T47D (cell line): ENCODE measurements at places on chromosomes 1 and 21.

- DNase-seq, result no peak
These were observed 106.0 kb downstream of the PTPRU start for GRCh38 chr1:29342351-29342750.

GRCh38 chr1:15735304-15736037 is 587 bp upstream of the SLC25A34 start:
- DNase-seq, result no peak

GRCh38 chr1:117237726-117238381 is 27.1 kb upstream of the VTCN1 start:
- no peak for DNase-seq

- no peak for DNase-seq
These were observed 51.8 kb upstream of the ZSWIM5 start for GRCh38 chr1:45258059-45258650.

- DNase-seq, result no peak
These were observed 110.7 kb downstream of the CRYAA start for GRCh38 chr21:43279578-43279894.

GRCh38 chr1:16462773-16463330 is 22.3 kb downstream of the NECAP2 start:
- no peak for DNase-seq

- DNase-seq, result no peak
These were observed 16.7 kb upstream of the SPATA6 start for GRCh38 chr1:48488721-48489120.

DNA sequence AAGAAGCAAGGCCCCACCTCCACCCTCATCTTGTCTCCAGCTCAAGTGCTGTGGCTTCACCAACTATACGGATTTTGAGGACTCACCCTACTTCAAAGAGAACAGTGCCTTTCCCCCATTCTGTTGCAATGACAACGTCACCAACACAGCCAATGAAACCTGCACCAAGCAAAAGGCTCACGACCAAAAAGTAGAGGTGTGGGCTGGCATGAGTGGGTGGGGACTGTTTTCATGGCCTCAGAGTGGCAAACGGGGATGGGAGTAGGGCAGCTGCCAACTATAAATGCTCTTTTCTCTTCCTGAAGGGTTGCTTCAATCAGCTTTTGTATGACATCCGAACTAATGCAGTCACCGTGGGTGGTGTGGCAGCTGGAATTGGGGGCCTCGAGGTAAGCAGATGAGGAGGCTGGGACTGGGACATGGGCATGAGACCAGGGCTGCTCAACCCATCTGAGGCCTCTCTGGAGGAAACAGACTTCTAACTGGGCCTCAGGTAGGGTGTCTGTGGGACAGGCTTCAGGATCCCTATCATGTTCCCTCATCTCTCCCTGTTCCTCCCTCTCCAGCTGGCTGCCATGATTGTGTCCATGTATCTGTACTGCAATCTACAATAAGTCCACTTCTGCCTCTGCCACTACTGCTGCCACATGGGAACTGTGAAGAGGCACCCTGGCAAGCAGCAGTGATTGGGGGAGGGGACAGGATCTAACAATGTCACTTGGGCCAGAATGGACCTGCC is 8.8 kb upstream of the P3R3URF start:
- no peak for DNase-seq

DNA sequence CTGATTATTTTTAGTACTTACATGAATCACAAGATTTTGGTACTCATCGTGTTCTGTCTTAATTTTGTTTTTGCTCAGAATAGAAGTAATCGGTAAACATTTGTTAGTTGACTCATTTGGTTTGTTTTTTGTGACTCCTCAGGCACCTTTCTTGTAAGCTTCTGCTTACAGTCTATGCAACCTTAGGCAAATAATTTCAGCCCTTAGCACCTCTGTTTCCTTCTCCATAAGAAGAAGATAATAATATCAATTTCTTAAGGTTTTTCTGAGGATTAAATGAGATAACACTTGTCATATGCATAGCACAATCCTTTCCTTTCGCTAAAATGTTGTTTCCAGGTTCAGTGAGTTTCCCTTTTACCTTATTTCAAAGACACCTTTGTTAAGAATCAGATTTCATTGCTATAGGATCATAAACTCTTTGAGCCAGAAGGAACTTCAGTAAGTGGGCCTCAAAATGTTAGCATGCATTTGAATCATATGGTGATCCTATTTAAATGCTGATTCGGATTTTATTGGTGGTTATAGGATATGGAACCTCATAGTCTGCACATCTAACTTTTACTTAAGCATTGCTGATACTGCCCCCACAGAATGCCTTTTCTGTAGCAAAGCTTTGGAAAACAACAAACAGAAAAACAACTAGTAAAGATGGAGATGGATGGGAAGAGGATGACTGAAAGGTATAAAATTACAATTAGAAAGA is 272.7 kb upstream of the CACYBP start:
- no peak for DNase-seq

DNA sequence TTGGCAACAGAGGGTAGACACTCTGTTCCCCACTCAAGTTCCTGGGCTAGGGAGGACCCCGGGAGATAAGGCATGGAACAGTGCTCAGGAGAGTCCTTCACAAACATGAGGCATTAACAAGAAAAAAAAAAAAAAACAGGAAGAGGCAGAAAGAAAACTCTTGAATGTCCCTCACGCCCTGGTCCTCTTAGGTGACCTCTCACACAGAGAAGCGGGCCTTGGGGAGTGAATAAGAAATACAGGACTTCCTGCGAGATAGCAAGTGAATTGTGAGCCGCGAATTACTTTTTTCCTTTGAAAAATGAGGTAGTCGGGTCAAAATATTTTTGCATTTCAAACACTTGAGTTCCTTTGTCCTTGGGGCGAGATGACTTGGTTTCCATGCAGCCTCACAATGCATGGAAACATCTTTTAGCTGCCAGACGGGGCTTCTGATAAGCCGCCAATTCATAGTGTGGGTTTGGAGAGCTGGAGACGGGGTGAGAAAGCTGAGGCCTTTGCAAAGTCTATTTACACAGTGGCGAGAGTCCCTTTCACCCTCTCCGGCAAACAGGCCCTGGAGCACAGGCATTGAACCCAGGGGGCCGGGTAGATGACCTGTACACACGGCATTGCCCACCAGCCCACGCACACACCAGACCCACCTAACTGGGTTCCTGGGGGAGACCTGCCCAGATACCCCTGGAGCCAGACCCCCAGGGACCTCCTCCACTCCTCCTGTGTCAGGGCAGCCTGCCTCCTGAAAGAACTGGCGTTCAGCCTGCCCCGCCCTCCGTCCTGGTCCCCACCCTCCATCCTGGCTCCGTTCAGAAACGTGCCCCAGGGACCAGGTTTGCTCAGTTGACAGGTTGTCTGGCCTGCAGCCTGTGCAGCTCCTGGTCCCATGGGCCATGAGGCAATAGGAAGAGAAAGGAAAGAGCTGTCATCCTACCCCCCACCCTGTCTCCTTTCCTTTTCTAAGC is 192.3 kb downstream of the PRDM16 start:
- no peak for DNase-seq

DNA sequence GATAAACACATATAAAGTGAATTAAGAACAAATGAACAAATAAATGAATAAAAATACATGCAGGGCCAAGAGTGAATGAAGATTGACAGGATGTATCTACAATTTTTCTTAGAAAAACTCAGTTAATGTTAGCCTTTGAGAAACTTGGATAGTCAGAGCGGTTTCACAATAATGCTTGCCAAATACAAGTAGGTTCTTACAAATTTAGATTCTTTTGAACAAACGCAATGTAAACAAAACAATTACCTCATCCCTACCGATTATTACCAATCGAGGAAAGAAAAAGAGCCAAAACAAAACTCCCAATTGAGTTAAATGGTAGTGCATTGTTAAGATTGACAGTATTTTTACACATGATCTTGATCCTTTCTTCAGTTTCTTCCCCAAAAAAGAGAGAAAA is 176.9 kb upstream of the DEPDC1 start:
- DNase-seq, result no peak

- no peak for DNase-seq
These were observed 147.9 kb downstream of the LRRC40 start for GRCh38 chr1:70057500-70057899.

- DNase-seq, result no peak
These were observed 84.4 kb downstream of the NIBAN1 start for GRCh38 chr1:184889902-184890301.
